ENCODE measurements at places on chromosomes 3 and 15.

DNA sequence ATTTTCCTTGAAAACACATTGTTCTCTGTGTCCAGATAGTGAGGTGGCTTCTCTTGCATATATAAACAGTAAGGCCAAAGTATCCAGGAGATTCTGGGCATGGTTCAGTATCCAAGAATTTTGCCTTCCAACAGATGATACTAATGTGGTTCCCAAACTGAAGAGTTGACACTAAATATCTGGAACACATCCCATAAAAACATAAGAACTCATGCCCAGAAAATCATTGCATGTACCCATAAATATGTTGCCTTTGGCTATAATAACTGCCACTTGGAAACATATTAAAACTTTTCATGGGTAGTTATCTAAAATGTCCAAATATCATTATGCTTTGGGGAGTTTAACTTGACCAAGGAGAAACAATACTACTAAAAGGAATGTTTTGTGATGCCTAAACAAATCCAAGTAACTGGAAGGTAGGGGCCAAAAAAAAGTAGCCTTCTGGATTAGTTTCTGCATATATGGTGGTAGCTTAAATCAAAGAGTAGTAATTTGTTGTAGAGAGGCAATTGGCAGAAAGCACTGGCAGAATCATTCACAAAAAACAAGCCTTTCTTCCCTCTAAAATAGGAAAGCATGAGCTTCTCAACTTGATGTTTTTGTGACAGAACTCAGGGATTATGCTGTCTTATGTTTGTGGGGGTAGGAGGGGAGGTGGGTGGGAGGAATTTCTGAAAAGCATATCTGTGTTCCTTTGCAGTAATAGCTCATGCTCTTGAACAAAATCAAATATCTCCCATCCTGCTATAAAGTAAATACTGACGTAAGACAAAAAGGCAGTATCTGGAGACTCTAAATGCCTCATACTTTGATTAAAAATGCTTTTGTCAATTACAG, 753.9 kb downstream of the TUSC7 start:
- DNase-seq: no peak

- no peak for DNase-seq
These were observed 114.5 kb downstream of the FOXB1 start for GRCh38 chr15:60118626-60119025.

GRCh38 chr3:55247666-55248065, 239.4 kb downstream of the WNT5A start:
- DNase-seq: no peak

DNA sequence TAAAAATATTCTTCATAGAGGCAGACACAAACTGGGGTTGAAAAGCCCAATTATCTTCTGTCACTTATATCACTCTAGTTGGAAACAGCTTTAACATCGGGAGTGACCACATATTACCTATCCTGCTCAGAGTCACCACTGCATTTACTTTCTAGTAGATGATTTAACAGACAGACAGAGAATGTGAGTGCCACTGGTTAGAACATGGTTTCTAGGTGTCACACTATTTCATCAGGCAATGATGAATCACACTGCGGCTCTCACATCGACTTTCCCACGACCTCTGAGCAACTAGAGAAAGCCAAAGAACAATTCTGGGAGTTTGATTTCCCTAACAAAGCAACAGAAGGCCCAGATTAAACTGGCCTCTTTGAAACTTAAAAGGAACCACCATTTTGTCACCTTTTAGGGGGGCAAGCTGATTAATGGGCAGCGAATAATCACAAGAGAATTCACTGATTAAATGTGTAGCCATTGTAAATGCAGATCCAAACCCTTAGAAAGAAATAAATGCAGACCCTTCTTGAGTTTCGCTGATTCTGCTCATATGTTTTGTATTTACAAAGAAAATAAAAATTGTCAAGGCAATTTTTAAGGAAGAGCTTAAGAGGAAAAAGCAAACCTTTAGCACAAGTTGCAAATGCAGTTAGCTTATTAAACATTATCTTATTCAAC, 112.6 kb upstream of the KBTBD8 start:
- DNase-seq: no peak

- DNase-seq: no peak
These were observed 318.9 kb upstream of the COL8A1 start for GRCh38 chr3:99319450-99319849.

GRCh38 chr15:89808160-89808870, 6.3 kb downstream of the ANPEP start:
- no peak for DNase-seq

GRCh38 chr3:42055291-42055690, 35.9 kb upstream of the TRAK1 start:
- no peak for DNase-seq

DNA sequence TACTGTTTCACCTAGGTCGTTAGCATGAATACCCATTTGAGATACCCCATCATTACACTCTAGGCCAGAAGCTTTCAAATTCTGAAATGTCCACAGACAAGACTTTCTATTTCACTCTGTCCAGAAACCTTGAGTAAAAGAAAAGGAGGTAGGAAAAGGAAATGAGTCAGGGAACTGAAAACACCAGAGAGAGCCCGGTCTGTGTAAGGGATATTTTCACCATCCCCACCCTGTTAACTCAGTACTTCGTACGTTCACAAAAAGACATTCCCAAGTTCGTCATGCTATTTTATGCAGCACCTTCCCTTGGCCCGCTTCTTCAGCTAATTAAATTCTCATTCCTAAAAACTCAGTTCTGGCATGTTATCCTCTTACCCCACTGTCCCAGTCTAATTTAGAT, 89.4 kb upstream of the SOX2 start:
- DNase-seq: no peak

DNA sequence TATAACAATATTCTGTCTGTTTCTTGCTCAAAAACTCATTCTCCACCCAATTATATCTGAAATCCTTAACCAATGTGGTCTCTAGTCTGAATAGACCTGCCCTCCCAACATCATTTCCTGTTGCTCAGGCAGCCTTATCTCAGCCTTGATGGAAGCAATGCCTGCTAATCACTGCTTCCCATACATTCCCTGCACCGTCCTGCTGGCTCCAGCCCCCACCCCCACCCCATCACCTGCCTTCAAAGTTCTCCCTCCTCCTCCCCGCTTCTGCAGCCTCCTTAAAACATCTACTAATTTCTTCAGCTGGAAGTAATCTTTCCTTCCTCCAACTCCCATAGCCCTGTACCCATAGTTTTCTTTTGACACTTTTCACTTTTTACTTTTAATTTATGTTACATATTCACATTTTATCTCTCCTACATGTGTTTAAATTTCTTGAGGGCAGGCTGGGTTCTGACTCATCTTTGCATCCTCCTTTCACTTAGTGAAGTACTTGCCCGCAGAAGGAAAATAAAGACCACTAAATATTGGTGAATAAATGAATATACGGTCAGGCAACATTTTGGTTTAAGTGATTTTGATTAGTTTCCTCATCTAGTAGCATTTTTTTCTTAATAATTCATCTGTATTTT, 98.2 kb downstream of the MEIS2 start:
- DNase-seq: no peak

GRCh38 chr15:74179101-74179841, 5.8 kb downstream of the ISLR start:
- DNase-seq: no peak

- no peak for DNase-seq
These were observed 14.5 kb downstream of the ARF4 start for GRCh38 chr3:57582474-57583168.

DNA sequence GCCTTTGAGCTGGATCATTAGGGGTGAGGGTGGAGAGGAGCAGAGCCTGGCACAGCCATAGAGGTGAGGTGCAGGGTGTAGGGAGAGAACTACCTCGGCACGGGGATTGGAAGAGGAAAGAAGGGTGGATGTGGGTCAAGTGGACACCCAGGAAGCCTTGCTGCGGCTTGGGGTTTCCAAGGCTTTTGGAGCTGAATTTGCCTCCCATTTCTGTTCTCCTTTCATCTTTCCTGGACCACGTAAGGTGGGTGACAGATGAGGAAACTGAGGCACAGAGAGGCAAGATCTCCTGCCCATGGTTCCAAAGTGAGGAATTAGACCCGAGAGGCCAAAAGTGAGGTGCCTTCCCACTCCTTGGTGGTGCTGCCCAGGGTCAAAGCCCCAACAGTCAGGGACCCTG, 35.4 kb upstream of the SFMBT1 start:
- DNase-seq: no peak

DNA sequence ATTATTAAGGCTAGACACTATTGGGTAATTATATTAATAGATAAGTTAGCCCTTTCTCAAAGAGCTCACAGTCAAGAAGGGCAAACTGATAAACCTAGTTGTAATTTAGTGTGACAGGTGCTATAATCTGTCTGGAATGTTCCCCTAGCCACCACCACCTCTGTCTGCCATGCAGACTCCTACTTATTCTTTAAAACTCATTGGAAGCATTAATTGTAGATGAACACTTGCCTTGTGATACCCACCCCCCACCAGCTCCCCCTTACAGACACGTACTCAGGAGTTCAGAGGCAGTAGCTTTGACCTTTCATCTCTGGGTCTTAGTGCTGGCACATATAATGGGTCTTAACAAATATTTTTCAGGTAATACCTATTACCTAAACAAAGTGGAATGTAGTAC, 195.9 kb downstream of the TP63 start:
- no peak for DNase-seq

DNA sequence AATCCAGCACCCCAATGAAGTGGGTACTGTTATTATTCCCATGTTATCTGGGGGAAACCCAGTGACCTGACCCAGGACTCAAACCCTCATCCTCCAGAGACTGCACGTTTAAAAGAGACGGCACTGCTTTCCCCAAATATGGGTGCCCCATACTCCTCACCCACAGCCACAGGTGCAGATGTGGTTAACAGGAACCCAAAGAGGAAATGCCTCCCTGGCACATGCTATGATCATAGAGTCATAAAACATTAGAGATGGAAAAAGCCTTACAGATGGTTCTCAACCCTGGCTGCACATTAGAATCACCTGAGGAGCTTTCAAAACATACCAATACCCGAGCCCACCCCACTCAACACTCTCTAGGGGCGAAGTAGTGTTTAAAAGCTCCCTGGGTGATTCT, 111.5 kb downstream of the SEMA5B start:
- no peak for DNase-seq

- no peak for DNase-seq
These were observed 2.3 kb downstream of the ANXA2 start for GRCh38 chr15:60395276-60396011.

DNA sequence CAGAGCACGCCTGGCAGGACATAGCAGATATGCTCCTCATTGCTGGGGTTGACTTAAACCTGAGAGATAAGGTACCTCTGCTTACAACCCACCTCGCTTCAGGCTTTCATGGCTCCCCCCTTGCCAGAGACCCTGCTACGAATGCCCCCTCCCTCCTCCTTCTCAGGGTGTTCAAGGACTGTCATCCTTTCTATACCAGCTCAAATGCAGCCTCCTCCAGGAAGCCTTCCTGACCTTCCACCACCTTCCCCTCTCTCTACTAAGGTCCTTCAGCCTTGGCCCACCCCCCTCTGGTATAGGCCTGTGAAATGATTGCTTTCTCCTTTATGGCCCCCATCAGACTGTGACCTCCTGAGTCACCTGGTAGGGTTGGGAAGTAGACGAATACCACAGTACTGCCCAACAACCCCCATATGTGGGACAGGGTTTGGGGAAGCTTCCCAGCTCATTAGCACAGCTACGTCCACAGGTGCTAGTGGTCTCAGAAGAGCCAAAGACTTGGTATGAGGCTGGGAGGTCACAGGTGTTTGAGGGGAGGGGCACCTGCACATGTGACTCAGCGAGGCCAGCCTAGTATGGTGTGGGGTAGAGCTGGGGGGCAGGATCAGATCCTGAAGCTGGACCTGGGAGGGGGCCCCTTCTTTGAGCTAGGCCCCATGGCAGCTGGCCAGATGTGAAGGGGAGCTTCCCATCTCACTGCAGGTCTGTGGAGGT, 32.0 kb downstream of the ANKDD1A start:
- no peak for DNase-seq

- no peak for DNase-seq
These were observed 323.3 kb upstream of the TLE3 start for GRCh38 chr15:70420948-70421482.

DNA sequence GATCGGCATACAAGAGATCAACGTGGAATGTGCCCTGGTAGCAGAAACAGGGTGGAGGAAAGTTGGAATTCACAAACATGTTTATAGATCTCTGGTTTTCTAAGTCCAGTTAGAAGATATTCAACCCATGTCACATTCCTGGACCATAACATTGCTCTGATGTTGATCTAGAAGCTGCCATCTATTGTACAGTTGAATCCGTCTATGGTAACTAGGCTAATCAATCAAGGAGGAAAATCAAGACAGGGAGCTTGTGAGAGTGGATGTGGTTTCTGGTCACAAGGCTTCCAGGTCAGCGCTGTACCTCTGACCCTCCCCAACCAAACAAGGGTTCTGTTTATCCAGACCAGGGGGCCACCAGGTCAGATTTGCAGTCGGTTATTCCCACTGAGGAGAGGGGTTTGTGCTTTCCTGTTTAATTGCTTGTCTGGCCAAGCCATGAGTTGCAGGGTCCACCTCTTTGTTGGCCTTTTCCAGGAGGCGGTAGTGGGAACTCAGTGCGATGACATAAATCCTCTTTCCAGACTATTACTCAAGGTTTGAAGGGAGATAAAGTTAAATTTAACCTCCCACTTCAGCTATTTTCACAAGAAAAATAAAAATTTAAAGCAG, 130.3 kb downstream of the SLCO3A1 start:
- DNase-seq: no peak

DNA sequence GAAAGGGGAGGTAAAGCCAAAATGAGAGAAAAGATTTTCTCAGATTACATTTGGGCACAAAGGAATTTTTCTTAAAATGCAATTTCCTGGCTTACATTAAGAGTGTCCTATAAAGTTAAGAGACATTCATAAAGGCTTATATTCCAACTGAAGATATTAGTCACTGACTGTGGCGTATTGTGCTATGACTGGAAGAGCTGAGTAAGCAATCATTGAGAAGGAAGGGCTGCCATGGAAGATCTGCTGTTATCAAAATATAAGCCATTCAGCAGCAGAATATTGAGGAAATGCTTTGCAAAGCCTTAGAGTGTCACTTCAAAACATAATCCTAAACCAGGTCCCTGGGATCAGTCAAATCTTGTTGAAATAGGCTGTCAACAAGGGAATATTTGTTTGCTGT, 593.9 kb downstream of the TUSC7 start:
- no peak for DNase-seq

DNA sequence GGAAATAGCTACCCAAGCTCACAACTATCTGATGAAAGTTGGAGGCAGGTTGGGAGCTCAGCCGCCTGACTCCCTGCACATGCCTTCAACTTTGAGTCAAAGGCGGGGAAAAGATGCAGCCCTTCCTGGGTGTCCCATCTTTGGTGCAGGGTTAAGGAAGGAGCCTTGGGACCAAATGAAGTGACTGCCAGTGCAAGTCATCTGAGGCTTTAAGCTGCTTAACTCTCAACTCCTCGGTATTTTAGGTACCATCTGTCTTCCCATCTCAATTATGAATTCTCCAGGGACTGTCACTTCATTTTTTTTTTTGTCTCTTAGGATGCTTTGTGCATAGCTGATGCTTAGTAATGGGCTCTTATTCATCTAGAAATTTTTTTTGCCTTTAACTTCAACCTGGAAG, 408.8 kb upstream of the C2CD4B start:
- no peak for DNase-seq

DNA sequence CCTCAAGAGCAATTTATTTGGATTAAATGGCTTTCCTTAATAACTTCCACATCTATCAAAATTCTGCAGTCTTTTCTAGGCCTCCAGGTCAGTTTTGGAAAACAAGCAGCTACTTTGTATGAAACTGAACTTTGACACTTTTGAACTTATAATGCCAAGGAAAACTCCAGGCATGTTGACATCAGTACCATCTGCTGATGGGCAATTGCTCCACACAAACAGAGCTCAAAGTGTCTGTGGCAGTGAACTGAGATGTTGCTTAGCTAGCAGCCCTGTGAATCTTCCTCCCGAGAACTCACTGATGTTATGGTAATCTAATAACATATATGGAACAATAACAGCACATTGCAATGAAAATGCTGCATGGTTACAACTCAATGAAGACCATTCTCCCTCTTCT, 250.2 kb downstream of the THRB start:
- DNase-seq: no peak
